ENCODE measurements at places on chromosomes 3 and 15.

DNA sequence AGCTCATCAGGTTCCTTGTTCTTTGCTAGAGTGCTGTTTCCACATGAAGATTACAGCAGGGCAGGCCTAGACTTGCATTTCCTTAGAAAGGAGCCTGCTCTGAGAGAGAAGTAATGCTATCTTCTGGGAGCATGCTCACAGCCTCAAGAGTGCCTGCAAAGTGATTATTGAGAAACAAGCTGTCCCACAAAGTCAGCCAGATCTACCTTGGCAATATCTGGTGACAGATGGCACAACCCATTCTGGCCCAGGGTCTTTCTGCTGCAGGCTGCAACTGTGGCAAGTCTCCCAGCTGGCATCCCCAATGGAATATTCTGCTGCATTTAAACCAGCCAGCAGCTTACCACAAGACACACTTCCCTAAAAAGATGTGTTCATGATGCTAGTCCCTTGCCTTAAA is 29.3 kb downstream of the MTMR10 start:
- no peak for DNase-seq

- DNase-seq, result no peak
These were observed 49.2 kb upstream of the CTSH start for GRCh38 chr15:78993931-78994530.

DNA sequence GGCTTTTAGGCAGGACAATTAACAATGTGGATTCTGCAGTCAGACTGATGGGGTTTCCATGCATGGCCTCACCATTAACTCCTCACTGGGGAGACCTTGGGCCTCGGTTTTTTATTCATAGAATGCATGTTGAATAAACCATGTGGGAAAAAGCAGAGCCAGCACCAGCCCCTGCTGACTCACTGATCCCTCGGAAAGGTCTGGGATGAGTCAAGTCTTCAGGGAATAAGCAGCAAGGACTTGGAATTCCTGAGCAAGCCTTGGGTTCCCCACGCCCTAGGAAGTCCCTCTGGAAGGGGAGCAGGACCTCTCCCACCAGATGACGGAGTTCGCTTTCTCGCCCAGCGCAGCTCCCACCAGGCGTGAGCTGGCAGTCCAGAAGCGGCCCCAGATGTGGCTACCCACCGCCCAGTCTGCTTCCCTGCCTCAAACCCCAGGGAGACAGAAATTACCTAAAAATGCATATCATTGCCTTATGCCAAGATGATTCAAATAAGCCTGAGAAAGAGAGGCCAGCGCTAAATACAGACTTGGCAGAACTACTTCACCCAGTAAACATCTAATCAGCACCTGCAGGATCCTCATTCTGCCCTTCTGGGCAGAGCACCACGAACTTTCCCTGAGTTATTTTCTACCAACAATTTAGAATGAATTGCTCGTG is 45.4 kb downstream of the BTD start:
- DNase-seq, result no peak

GRCh38 chr3:114217266-114217665 is 20.1 kb downstream of the ZNF80 start:
- no peak for DNase-seq

DNA sequence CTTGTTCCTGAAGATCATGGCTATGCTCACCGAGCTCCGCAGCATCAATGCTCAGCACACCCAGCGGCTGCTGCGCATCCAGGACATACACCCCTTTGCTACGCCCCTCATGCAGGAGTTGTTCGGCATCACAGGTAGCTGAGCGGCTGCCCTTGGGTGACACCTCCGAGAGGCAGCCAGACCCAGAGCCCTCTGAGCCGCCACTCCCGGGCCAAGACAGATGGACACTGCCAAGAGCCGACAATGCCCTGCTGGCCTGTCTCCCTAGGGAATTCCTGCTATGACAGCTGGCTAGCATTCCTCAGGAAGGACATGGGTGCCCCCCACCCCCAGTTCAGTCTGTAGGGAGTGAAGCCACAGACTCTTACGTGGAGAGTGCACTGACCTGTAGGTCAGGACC is 35.2 kb downstream of the NR1I2 start:
- DNase-seq, result no peak

DNA sequence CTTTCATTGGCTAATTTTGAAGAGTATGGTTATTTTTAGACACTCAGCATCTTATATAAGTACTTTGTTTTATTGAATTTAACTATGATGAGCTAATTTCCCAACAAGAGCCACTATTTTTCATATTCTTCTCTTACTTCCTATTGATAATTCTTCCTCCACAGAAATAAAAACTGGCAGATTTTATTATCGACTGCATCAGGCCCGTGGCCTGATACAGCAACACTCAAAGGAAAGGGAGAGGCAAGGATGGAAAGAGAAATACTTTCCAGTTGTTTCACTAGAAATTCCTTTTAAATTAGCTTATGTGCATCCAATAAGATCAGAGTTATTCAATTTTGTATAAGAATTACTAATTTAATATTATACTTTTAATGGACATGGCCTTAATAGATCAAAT is 886.3 kb downstream of the ROBO1 start:
- no peak for DNase-seq

GRCh38 chr15:72790302-72790910 is 6.8 kb upstream of the ADPGK start:
- DNase-seq, result no peak

- DNase-seq, result no peak
These were observed 3.5 kb downstream of the RPL22L1 start for GRCh38 chr3:170866499-170866898.

GRCh38 chr3:170259907-170260306 is 37.7 kb downstream of the PRKCI start:
- no peak for DNase-seq

- DNase-seq, result no peak
These were observed 78.0 kb downstream of the BBX start for GRCh38 chr3:107600780-107601179.

GRCh38 chr3:142285083-142285517 is 59.7 kb upstream of the GK5 start:
- DNase-seq, result no peak

GRCh38 chr3:98333989-98334606 is 19.6 kb upstream of the OR5K4 start:
- DNase-seq, result no peak

GRCh38 chr15:45116006-45116481 is 1.9 kb downstream of the DUOXA2 start:
- DNase-seq, result no peak

DNA sequence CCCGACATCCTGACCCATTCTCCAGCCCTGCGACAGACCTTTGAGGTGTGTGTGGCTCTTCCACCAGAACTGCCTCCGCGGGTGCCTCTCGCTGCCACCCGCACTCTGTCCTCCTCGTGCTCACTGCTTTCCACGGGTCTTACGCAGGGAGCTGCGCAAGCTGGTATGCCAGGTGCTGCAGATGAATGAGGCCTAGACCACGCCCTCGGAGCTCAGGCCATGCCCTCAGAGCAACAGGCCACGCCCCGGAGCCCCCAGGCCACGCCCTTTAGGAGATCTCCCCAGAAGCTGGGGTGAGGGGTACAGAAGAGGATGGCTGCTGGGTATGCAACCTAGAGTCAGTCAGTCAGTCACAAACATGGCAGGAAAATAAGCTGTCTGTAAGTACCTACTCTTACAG is 300.3 kb downstream of the GABRG3 start:
- no peak for DNase-seq

- no peak for DNase-seq
These were observed 117.4 kb downstream of the IL12A start for GRCh38 chr3:160105907-160106584.

DNA sequence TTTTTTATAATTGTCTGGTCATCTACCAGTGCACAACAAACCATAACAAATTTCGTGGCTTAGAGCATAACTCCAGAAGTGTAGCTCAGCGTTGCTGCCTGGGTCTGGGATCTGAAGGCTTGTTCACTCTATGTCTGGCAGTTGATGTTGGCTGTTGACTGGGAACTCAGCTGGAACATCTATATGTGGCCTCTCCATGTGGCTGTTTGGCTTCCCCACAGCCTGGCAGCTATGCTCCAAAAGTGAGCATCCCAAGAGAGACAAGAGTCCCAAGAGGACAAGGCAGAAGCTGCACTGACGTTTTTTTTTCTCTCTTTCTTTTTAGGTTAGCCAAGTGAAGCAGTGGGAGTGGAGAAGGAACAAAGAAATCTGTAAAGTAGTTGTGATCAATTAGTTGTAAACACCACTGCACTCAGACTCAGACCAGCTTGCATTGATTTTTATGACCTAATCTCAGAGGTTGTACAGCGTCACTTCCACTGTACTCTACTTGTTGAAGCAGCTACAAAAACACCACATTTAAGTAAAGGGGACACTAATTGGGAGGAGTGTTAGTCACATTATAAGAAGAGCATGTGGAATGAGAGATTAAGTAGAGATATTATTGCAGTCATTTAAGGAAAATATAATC is 2.5 kb upstream of the GPR176 start:
- no peak for DNase-seq

- no peak for DNase-seq
These were observed 12.5 kb downstream of the CHDH start for GRCh38 chr3:53833700-53834099.

GRCh38 chr3:175077216-175077615 is 218.1 kb downstream of the NAALADL2 start:
- no peak for DNase-seq

DNA sequence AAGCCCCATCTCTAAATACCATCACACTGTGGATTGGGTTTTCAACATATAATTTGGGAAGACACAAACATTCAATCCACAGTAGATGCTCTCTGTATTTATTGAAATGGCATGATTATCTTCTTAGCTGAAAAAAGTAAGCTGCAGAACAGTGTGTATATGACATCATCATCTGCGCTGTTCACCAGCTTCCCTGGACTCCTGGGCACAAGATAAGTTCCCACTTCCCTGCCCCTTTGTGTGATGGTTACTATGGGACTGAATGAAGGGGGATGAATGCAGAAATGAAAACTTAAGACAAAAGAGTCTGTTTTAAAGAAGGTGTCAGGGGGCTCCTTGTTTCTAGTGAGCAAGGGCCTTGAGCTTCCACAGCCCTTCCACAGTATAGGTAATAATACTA is 20.0 kb upstream of the GPD1L start:
- DNase-seq, result no peak

DNA sequence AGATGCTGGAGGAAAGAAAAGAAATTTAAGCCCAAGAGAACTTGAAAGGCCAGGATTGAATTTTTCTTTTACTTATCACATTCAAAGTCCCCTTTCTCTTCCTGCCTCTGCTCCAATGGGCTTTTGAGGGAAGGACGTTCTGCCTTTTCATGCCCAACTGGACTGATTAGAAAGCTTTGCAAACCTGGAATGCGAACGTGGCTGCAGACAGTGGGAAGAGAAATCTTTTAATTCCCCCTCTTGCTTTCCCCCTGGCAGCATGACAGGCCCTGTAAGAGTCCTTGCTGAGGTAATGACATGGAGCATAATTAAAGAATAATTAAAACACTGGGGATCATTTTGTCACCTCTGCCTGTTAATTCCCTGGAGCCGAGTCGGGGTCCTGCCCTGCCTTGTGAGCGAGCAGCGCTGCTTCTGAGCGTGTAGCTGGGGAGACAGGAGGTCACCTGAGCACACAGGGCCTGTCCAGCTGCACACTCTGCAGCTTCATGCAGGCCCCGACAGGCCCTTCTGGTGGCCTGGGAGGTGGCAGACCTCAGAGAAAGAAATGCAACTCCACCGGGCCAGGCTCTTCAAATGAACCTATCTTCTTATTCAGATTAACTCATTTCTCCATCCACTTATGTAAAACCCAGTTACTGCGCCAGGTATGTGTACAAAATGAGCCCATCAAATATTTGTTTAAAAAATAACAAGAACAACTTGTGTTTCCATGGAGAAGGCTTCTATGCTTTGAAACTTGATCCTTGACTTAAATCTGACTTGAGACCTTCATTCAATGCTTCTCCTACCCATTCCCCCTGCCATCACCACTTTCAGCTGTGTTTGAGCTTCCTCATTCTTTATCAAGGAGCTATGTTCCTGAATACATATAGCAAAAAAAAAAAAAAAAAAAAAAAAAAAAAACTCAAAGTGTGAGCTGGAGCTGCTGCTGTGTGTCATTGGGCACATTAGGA is 628.2 kb upstream of the CFAP20DC start:
- DNase-seq, result no peak

DNA sequence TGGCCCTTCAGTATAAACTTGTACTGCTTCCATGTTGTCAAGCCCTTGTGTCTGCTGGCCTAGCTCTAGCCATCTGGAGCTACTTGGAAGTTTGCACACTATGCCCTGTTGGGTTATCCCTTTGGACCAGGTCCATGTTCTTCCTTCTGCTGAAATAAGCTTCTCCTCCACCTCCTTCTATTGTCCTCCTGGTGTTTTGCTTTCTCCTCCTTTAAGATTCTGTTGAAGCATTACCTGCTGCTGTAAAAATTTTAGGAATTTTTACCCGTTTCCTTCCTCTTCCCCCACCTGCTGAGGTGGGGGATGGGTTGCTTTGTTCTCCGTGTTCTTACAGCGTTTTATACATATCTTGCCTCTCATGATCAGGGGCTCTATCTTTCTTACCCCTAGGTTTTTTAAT is 51.7 kb downstream of the SH3GL3 start:
- DNase-seq, result no peak

- no peak for DNase-seq
These were observed 40.4 kb downstream of the GOLGA6A start for GRCh38 chr15:74041777-74042435.

DNA sequence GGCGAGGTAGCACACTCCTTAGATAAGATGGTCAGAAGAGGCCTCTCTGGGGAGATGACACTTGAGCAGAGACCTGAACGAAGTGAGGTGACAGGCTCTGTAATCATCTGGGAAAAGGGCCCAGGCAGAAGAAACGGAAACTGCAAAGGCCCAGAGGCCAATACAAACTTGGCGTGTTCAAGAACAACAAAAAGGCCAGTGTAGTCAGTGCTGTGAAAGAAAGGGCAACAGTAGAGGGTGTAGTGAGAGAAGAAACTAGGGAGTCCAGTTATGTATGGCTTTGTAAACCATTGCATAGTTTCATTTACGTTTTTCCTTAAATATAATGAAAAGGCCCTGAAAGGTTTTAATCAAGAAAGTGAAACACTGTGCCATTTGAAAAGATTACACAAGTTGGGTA is 31.8 kb downstream of the PLD1 start:
- DNase-seq, result no peak

DNA sequence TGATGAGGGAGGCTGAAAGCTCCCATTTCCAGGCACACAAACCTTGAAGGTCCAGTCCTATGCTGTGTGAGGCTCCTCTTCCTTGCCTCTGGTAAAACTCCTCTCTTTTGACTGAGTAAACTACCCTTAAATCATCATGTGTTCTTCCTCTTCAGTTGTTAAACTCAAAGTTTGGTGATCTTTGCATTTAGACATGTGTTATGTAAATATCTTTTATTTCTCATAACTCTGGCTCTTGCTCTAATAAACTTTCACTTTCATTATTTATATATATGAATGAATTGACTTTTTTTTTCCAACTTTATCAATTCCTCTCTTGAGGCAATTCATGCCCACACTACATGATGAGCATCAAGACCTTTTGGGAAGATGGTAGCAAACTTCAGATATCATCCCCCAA is 26.6 kb downstream of the SUCNR1 start:
- no peak for DNase-seq

- DNase-seq, result no peak
These were observed 29.1 kb upstream of the ELP6 start for GRCh38 chr3:47542471-47543173.

GRCh38 chr3:174441588-174442301 is 417.4 kb upstream of the NAALADL2 start:
- no peak for DNase-seq

GRCh38 chr3:66980791-66981190 is 17.3 kb upstream of the KBTBD8 start:
- no peak for DNase-seq
